ENCODE measurements at places on chromosomes 7 and 10.

GRCh38 chr7:95454438-95455045, 19.7 kb upstream of the PON2 start:
- no peak for DNase-seq

DNA sequence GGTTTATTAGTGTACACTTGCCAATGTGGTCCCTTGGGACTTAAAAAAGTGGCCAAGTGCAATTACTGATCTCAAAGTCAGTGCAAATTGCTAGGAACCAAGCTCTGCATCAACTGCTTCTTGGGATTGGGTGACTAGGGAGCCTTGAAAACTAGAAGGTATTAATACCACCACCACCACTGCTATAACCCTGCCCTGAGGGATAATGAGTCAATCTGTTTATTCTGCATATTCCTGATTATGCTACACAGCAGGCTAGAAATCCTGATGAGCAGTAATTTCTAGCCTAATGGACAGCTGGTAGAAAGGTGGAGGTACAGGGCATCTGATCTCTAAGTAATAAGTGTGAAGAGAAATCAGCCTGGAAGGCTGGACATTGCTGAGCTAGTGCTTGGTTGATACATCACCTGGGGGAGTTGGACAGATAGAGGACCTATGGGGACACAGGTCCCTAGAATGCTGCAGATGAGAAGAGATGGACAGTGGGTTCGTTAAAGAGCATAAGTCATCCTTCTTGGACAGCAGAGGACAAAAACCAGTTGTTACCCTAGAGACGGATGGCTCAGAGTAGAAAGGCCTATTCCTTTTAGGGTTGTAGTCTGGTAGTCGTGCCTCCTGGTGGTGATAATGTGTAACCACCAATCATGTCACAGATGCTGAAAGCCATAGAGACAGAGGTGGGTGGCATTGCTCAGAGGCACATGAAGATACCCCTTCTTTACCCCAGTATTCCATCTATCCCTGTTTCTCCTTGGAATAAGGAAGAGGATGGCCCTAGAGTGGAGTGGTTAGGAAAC, 554.8 kb downstream of the SORCS1 start:
- DNase-seq, result no peak

DNA sequence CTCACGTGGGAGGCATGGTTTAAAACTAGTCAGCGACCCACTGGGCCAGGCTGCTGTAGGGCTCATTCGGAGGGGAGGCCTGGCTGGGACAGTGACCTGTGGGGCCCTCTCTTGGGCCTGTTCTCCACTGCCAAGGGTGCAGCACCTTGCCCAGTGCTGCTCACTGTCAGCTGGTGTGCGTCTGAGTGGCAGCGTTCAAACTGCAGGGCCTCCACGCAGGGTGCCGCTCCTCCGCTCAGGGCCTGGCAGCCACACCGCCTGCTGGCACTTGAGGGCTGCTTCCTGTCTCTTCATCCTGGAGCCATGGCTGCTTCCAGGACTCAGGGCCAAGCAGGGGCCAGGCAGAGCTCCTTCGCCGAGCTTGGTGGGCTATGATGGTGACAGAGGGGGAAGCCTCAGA, 18.3 kb downstream of the ADAMTS14 start:
- no peak for DNase-seq

GRCh38 chr10:93462881-93463280, 19.3 kb downstream of the MYOF start:
- peak; percentile 79 for DNase-seq

GRCh38 chr10:117662751-117663540, 120.4 kb downstream of the EMX2 start:
- no peak for DNase-seq

DNA sequence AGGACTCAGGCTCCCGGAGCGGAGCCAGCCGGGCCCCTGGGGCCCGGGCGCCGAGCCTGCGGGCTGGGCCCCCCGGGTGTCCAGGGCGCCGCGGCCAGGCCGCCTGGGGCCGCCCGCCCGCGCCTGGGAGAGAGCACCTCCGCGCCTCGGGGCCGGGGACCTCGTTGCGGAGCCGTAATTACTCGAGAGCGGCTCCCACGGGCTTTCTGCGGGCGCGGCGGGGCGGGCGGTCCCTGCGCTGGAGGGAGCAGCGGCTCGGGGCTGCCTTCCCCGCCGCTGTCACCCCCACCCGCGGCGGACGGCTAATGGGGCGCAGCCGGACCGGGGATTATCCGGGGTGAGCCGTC, 1.5 kb downstream of the GNB2 start:
- DNase-seq, result no peak

GRCh38 chr10:56632537-56632936, 271.5 kb upstream of the ZWINT start:
- no peak for DNase-seq

DNA sequence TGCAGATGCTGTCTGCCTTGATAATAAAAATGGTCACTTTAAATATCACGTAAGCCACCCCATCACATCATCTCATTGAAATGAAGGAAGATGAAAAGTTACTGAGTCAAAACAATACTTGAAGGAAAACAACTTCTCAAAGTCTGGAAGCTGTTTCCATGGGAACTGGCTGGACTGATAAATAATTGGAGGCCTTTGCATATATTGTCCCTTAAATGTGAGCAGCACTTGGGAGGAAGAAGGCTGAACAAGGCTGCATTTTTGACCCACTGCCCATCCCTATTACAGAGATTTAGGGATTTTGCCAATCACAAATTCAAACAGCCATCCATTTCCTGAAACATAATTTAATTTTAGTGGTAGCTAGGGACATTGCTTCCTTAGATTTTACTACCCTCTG, 18.2 kb upstream of the MAGI2 start:
- no peak for DNase-seq

DNA sequence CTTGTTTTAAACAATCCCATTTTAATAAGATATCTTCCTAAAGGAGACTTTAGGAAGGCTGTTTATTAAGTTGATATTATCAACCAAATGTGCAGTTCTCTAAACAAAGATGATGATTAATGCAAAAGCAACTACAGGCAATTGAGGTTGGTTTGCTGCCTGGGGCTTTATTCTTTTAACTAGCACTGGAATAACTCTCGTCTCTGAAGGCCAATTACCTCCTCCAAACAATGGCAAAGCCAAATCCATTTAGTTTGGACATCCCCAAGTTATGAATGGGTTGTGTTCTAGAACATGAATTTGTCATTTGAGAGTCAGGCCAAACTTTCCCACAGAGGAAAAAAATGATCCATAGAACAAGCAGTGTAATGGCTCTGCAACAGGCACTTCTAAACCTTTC, 114.1 kb downstream of the SLC16A9 start:
- DNase-seq, result no peak

DNA sequence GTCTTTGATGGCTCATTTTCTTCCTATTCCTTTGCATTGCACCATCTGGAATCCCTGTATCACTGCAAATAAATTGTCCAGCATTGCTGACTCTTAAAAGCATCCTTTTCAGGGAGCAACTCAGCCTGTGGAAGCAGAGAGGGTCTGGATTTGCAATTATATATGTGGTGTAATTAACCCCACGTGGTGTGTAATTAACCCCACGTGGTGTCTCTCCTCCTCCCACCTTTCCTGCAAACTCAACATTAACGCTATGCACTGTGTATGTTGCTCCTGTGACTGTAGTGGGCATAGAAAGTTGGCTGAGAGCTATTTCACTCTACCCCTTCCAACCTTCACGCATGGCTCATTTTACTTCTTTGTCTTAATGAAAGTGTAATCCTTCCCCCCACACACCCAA, 689.0 kb upstream of the COBL start:
- DNase-seq, result no peak

DNA sequence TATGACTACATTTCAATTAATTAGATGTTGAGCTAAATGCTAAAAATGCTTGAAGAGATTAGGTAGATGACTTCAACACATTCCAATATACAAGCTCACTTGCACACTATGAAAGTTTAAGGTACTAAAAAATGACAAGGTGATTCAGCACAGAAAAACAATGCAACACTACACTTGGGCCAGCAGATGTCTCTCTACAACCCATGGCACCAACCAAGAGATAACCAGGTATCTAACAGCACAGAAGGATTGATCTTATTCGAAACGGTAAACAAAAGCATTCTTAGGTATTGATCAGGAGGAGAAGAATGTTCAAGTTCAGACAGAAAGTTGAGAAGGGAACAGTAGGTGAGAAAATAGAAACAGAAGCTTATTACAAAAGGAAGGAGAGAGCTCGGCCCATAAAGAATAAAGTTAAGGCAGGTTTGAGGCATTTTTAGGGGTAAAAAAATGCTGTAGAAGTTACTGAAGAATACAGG, 248.2 kb upstream of the KLF14 start:
- DNase-seq, result peak; percentile 53

DNA sequence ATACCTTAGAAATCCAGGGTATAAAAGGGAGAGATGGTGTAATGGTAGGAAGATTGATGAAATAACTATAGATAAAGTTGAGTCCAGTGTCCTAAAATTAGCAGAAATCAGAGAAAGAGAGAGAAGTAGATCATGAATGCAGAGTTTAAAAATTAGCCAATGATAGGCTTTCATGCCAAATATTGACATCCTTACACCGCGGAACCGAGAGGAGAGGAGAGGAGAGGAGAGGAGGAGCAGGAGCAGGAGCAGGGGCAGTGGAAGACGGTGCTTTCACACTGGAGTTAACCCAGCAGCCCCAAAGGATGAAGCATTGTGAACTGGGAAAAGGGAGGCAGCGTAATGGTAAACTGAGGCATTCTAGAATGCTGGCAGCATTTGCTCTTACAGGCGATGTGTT, 34.2 kb upstream of the LAMB4 start:
- DNase-seq, result no peak

DNA sequence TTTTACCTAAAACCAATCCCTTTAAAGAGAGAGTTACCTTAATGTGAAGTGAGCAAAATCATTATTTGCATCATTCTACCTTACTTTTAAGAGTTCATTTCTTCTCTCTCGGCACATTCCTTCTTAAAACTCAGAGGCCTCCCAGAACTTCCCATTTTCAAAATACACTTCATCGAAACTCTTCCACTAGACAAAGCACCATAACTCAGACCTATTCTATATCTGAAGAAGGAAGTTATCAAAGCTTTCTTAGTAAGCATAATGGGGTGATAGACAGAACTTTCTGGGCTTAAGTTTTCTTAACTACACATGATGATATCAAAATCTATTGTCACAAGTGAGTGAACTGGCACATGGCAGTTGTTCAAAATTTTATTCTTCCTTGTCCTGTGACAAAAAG, 24.6 kb upstream of the GNAT3 start:
- no peak for DNase-seq

DNA sequence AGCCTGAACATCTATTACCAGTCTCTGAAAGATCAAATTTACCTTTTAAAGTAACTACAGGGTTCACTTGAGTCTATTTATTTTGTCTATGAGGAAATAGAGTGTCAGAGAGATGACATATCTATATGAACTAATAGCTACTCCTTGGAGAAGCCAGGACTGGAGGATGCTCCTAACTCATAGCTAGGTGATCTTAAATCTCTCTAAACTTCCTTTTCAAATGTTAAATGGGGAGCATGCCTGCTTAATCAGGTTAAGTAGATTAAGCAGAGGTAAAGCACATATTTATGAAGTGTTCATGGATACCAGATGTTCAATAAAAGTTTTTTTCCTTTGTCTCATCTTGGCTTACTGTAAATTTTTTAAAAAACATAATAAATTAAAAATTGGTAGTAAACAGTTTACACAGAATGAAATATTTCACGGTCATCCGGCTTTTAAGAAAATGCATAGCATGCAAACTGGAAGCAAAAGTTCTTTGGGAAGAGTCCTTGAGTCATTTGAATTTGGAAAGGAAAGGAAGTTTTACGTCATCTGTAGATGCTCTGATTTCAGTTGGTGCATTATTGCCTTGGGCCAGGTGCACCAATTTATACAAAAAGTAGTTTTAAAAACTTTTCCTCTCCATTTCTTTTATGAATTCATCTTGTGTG, 155.1 kb downstream of the BICC1 start:
- DNase-seq, result no peak

DNA sequence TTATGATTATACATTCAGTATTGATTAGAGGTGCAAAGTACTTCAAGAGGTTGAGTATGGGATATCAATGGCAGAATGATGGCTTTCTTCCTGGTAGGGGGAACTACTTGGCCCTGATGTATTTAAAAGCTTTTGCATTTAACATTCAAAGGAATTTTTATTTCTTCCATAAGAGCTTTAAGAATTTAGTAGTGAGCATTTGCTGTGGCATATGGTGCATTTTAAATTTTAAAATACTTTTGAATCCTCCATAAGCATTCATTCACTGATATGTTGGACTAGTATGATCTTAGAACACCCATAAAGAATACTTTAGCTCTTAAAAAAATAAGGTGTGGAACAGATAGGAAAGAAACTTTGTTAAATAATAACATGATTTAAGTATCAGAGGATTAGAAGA, 191.9 kb upstream of the PPP1R3A start:
- DNase-seq, result no peak

DNA sequence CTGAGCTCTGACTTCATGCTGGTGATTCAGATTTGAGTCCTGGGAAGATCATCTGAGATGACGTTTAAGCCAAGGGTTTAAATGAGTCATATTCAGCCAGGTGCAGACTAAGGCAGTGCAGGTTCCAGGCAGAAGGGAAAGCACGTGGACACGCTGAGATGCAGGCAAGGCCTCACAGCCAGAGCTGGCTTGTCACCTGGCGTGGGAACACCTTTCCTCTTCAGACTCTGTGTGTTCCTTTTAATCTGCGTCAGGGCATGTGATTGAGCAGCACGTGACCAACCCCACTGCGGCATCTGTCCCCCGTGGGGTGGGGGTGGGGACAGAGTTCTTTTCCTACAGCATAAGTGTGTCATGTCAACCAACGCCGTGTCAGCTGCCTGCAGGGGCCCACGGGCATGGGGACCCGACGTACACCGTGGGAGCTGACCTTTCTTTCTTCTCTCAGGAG, 10.7 kb upstream of the IDI2 start:
- DNase-seq, result peak; percentile 38

- DNase-seq, result no peak
Observed at GRCh38 chr7:18590241-18590640, 94.7 kb downstream of the HDAC9 start.

- no peak for DNase-seq
Observed at GRCh38 chr10:47360419-47361040, 12.4 kb downstream of the RBP3 start.

DNA sequence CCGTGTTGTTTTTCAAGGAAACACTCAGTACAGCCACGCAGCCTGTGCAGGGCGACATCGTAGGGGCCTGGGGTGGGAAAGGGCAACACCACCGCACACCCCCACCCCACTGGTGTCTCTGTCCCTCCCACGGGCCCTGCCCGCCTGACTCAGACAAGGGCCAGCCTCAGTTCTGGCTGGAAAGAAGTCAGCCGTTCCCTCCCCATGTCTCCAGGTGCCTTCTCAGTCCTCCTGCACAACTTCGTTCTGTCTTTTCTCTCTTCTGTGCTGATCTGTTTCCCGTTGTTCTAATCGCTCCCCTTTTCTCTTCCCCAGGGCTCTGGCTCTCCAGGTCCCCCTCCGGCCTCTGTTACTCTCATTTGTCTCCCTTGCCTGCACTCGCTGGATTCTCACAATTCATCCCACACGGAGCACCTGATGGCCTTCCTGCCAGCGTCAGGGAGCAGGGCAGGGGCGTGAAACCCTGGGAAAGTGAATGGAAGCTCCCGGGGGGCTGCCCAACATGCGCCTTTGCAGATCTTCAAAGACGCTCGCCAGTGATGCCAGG, 97.7 kb downstream of the WDR37 start:
- no peak for DNase-seq

GRCh38 chr7:1530946-1531262, 402 bp downstream of the MAFK start:
- DNase-seq, result no peak

Measured in astrocyte of the spinal cord (primary cell).